ENCODE measurements at places on chromosomes 3 and 15. TPM values are rescaled to one million over a fixed set of nuclear protein-coding genes. Genes with fewer than 3 reads are reported as not detected.

DNA sequence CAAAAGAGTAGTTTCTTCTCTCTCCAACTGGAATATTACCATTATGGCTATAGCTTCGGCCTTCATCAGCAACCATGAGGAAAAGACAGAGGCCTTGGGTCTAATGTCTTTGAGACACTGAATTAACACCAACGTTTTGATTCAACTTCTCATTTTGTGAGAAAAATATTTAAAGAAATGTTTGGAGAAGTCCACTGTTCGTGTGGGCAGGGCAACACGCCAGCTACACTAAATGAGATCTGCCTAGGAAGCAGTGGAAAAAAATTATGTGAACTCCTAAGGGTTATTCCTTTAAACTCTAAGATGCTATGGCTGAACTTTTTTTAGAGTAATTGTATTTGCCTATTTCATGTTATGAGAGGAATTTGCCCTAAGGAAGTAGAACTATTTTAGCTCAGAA is 41.8 kb downstream of the NCEH1 start:
- no peak for DNase-seq

DNA sequence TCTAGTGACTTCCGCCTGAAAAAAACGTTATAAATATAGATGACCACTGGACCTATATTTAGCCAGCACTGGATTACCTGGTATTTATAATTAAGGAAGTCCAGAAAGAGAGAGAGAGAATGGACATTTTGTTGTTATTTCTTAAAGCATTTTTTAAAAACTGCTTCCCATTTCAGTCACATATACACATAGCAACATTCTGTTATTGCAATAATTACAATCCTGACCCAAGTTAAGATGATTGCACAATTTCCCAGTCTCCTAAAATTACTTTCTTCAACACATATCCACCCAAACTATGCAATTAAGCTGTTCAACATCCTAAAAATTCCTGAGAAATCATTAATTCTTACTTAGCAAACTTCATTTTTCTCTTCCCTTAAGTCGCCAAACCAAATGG is 37.7 kb downstream of the PCSK6 start:
- no peak for DNase-seq

- DNase-seq, result no peak
These were observed 120.2 kb downstream of the ITPR1 start for GRCh38 chr3:4613366-4613765.

DNA sequence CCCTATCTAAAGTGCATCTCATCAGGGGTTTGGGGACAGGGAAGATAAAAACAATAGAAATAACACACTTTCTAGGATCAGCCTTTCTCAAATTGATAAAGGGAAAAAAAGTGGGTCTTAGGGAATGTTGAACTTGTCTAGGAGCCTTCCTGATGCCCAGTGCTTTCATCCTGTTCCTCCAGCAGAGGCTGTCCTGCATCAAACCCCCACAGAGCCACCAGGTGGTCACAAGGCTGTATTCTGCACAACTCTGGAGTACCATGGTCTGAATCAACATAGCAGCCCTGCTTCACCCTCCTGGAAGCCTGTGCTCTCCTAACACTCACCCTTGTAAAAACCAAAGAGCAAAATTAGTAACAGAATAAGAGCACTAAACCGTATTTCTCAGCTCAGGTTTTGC is 118.5 kb upstream of the SLC25A36 start:
- no peak for DNase-seq

DNA sequence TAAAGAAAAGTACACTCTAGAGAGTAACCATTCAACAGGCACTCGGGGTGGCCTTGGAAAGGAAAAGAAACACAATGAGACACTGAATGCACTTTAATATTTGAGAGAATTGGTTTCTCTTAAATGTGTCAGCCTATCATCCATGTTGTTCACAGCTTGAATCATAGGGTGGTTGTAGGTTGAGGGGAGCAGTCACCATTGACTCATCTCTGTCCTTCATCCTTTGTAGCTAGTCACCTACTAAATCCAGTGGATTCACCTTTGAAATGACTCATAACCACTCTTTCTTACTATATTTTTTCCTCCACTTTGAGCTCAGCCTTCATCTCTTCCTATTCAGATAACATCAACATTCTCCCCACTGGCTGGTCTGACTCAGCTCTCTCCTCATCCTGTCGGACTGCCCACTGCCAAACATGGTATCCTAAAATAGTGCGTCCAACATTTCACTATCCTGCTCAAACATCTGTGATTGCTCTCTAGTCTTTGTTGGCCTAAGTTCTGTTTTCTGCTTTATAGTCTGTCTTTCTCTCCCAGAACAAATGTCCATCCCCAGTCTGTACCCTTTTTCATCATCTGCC is 182.7 kb upstream of the GADL1 start:
- DNase-seq, result no peak

GRCh38 chr3:133829310-133829707 is 23.7 kb downstream of the SRPRB start:
- DNase-seq, result no peak

GRCh38 chr3:188489639-188490405 is 335.9 kb downstream of the LPP start:
- DNase-seq, result no peak

- DNase-seq, result no peak
These were observed 36.0 kb upstream of the ALDH1L1 start for GRCh38 chr3:126216416-126216815.

DNA sequence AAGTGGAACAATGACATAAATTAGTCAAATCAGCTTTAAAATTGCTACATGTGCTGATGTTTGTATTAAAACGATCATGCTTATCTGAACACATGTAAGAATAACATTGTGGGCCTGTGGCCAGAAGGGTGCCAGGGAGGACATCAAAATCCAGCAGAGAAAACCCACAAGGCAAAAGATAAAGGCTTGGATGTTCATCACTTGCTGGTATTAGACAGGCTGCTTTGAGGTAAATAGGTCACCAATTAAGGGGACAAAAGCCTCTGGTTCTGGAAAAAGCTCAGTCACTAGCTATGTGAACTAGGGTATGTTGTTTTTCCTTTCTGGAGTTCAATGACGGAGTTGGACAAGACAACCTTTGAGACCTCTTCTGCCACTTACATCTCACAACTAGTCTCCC is 74.4 kb upstream of the TMEM108 start:
- no peak for DNase-seq

DNA sequence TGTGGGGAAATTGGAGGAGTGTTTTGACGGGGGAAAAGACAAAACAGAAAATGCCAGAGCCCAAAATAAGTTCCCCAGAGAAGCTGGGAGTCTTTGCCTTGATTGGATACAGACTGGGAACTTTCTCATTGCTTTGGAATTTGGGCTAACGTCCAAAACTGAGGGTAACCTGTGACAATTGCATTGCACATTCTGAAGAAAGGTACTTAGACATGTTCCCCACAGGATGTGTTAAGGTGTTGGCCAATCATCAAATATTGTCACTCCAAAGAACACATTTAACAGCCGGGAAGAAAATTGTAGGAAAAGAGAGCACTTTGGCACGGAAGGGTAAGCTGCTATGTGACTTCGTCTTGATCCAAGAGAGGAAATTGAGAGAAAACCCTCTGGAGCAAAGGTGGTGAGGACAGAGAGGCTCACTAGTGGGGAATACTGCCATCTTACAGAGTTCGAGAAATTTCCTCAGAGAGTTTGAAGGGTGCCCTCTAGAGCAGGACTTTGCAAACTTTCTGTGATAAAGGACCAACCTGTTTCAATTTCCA is 619.5 kb upstream of the TBL1XR1 start:
- no peak for DNase-seq

GRCh38 chr15:27095886-27096624 is 125.1 kb downstream of the GABRG3 start:
- no peak for DNase-seq

DNA sequence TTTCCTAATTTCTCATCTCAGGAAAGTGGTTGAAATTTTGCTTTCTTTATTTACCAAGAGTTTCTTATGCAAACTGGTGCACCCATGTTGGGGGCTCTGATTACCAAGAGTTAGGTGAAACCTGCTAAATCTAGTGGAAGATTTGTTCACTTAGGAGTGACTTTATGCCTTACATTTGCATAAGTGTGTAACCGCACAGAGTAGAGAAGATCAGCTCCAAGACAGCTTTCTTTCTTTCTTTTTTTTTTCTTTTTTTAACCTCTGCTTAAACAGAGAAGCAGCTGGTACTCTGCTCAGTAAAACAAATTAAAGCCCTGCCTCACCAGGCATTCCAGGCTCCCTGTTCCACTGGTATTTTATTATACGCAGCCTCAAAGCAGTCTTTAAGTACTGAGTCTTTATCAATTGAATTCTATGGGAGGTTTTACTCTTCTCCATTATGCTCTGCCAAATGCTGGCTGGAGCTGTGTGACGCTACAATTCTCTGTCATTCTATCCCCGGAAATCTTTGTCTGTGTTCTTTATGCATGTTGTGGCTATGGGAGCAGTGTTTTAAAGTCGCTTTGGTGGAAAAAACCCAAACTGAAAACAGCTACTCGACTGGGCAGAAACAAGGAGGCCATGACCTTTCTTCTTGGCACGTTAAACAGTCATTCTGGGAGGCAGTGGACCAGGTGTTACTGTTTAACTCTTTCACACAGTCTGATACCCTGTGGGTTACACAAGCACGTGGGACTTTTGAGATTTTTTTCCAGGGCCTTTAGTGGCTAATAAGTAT is 55.2 kb upstream of the GBE1 start:
- DNase-seq, result peak; percentile 66

- DNase-seq, result no peak
These were observed 598.6 kb downstream of the FOXP1 start for GRCh38 chr3:70984776-70985482.

DNA sequence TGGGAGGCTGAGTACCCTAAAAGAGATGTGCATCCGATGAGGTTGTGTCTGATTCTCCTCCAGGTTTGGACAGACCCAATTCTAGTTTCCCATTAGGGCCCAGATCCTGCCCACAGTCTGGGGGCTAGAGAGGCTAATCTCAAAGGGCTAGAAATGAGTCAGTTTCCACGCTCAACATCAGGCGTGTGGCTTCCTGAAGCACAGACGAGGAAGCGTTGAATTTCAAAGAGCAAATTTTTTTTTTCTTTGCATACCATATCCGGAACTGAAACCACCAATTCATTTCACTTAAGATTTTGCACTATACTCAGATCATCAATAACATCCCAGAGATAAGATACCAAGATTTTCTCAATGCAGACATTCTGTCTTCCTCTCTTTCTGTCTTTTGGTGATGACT is 173.8 kb upstream of the BCL6 start:
- no peak for DNase-seq

DNA sequence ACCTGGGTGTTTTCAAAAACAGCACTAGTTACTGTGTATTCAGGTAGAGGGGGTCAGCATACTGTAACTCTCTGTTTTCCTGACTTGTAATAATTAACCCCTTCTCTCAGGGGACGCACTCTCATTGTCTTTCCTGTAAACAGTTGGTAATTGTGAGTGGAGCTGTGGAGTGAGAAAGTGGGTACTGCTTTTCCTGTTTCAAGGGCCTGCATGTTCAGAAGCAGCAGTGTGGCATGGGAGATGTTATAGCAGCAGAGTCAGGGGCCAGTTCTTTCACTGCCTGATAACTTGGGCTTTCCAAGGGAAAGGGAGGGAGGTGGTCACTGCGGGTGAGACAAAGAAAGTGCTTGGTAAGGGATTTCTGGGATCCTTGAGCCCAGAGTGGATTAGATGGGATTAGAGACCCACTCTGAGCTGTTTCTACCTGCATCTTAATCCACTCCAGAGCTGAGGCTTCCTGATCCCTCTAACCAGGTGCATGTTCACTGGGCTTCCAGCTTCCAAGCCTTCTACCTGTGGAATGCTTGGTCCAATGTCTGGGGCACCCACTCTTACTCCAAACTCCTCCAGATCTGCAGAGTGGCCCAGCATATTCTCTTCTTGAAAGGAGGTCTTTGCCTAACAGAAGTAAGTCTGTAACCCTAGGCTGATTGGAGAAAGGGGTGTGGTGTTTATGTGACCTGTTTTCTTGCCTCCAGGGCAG is 105.2 kb downstream of the RPLP1 start:
- no peak for DNase-seq

- DNase-seq, result peak; percentile 83
These were observed 722 bp downstream of the RBMS3 start for GRCh38 chr3:29281344-29282241.

GRCh38 chr3:155356594-155357370 is 63.3 kb upstream of the STRIT1 start:
- DNase-seq, result no peak

GRCh38 chr3:172138792-172139507 is 99.6 kb downstream of the FNDC3B start:
- no peak for DNase-seq

DNA sequence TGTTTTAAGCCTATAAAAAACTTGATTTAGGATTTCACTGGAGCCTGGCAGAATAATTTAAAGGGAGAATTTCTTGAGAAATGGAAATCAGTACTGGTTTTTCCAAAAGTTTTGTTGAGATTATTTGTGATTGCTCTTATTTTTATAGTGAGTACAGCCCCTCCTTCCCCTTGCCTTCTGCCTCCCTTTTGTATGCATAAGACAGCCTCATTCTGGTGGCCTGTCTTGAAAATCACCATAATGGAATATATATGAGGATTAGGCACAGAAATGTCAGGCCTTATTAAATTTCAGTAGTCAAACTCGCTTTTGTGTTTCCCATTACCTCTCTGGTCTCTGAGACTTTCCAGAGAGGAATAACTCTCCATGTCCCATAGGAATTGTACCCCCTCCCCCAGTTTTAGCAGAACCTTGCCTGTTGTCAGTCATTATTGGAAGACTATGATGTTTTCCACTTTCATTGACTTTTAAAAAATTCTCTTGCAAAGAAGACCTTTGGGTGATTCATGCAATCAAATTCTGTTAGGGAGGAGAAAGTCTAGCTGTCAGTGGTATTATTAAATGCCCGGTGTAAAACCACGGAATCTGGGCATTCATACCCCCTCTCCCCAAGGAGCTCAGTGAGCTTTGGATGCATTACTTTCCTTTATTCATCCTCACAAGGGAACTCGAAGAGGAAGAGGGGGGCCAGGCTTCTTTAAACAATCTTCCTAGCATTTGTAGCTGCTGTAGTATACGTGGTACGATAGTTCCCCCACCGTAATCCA is 171.6 kb upstream of the TSC22D2 start:
- no peak for DNase-seq

DNA sequence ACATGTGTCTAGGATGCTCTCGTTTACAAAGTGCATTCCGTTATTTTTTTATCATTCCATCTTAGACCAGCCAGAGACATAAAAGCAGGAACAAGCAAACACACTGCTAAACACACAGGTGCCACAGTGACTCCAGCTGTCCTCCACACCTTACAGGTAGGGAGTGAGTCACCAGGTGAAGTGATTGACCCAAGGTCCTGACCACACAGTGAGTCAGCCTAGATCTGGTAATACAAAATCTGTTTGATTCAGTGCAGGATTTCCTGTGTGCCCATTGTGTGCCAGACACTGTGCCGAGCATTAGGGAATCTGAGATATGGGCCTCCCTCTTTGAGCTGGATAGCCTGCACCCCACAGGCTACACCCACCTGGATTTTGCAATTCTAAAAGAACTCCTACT is 16.7 kb upstream of the BFSP2 start:
- no peak for DNase-seq

MITF gene
- 11.7 TPM for total RNA-seq

EIF4G1 gene
- 139 TPM for total RNA-seq

LRRC34 gene
- 14.1 TPM for total RNA-seq

CFAP92 gene
- total RNA-seq, result 3.8 TPM

ABCC5 gene
- 40.7 TPM for total RNA-seq

RBM15B gene
- total RNA-seq, result 13.5 TPM

ISG20 gene
- total RNA-seq, result 1.4 TPM

GOLGA6B gene
- total RNA-seq, result not detected

NRG4 gene
- 8.7 TPM for total RNA-seq

Data from spinal cord (tissue), 10 donors.